ENCODE measurements at places on chromosomes 4 and X.

- DNase-seq = no peak
Measured at GRCh38 chr4:73803213-73803612, 33.3 kb upstream of the CXCL6 start.

GRCh38 chrX:136431625-136432024, 56.1 kb upstream of the BRS3 start:
- no peak for DNase-seq

DNA sequence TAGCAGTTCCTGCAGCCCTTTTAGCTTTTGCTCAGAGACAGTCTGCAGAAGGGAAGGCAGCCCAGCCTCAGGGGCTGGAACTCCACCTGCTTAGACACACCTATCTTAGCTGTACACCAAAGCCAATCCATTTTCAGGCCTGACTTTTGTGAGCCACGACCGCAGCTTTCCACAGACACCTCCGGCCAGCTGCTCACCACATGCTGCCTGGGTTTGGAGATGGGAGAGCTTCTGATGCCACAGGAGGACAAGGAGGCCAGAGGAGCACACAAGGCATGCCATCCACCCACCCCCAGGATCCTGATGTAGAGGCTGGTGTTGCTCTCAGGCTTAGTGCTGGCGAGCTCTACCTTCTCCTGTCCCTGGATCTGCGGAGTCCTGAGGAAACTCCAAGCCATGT, 141.8 kb upstream of the NALF2 start:
- no peak for DNase-seq

- no peak for DNase-seq
Measured at GRCh38 chr4:65646136-65646535, 24.2 kb downstream of the EPHA5 start.

GRCh38 chr4:160265836-160266235, 1163.0 kb downstream of the RAPGEF2 start:
- no peak for DNase-seq

DNA sequence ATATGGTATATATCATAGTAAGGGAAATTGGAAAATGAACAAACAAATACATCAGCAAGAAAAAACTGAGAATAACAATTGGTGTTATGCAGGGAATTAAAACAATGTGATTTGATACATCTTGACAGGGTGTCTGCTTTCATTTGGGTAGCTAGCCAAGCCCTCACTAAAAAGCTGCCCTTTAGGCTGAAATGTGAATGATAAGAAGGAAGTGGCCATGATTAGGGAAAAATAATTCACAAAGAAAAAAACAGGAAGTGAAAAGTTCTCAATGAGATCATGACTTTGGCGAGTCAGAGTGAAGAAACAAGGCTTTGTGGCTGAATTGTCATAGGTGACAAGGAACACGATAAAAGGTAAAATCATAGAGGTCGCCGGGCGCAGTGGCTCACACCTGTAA, 675.8 kb upstream of the SLIT2 start:
- DNase-seq = no peak

GRCh38 chrX:38657562-38657961, 96.2 kb downstream of the TSPAN7 start:
- no peak for DNase-seq

GRCh38 chr4:81550388-81550859, 78.7 kb upstream of the RASGEF1B start:
- DNase-seq = no peak

DNA sequence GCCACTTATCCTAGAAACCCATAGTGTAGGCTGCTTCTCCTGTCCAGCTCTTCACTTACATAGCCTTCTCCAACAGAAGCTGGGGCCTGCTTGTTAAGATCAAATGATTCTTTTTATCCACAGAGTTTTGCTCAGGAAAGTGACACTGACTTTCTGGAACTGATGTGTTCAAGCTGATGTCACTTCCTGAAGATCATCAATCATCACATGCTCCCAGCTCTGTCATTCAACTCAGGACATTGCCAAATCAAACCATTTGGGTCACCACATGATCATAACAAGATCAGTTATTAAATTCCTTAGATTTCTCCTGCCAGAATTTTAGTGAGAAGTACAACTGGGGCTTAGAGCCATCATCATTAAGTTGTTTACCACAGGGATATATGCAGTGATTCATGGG, 39.4 kb downstream of the GLRA3 start:
- no peak for DNase-seq

DNA sequence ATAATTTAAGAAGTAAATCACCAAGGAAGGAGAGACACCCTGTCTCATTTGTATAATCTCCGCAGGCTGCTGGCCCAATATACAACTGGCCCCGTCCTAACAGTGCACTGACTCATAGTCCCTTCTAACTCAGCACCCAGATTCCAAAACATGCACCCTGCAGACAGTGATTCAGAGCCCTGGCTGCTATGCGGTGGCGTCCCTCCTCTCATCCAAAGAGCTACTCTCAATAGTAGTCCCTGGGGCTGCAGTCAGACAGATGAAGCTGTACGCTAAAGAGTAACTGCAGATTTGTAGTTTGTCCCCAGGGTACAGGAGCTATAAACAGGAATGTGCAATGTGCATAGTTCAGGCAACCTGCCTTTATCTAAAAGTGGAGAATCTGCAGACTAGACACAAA, 23.0 kb downstream of the GABRA3 start:
- DNase-seq = no peak

DNA sequence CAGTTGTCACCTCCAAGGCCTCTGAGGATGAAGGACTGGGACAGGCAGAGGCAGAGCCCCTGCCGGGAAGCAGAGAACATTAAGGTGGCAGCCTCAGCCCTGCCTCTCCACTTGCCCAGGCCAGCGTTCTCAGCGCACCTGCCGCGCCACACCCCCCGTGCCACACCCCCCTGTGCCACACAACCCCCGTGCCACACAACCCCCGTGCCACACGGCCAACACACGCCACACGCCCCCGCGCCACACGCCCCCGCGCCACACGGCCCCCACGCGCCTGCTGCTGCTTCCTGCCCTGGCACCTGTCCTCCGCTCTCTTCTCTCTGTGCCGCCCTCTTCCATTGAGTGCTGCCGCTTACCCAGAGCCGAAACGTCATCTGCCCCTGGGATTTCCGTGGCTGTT, 58.0 kb upstream of the ZFP42 start:
- no peak for DNase-seq
